Mesenteric fat pad (tissue), 1 donor: ENCODE measurements at places on chromosomes 1 and 21.

- no peak for DNase-seq
These were observed 204.4 kb upstream of the ESRRG start for GRCh38 chr1:216927633-216928032.

DNA sequence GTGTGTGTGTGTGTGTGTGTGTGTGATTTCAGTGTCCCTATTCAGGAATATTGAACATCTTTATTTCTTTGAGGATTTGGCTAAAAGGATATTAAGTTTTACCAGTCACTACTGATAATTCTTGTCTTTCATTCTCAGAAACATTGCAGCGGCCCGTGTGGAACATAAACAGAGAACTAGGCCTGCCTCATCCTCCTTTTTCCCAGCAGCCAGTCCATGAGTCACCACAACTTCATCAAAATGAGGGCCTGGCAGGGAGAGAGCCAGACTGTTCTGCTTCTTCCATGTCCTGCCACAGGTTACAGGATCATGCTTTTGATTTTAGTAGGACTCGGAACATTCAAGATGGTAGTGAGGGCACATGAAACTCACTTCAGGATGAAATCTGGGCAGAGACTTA is 50.7 kb downstream of the LRIG2 start:
- no peak for DNase-seq

DNA sequence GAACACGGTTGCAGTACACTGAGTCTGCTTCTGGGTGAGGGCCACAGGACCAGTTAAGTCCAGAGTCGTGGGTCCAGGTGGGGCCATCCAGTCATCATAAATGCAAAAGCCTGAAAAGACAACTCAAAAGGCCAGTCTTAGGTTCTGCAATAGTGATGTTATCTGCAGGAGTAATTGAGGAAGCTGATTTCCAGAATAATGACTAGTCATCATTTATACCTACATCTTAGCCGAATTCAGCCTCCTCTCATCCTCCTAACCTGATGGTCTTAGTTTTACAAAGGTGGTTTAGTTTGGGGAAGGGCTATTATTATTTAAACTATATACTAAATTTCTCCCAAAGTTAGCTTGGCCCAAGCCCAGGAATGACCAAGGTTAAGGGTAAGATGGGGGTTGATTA is 23.5 kb upstream of the SLC5A9 start:
- no peak for DNase-seq

DNA sequence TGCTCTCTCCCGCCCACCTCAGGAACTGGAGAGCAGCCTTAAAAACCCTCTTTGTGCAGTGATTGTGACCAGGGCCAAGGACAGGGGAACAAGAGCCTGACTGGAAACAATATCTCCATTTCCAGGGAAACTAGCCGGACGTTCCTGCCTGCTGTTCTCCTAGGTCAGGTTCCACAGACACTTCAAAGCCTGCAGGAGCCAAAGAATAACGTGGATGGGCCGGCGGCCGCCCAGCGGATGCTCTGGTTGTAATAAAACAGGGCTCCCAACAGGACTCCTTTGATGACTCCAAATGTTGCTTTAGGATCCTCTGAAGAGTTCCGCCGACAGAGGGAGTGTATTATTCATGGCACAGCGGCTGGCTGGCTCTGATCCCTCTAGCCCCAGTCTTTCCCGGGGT is 162.2 kb downstream of the PLXNA2 start:
- no peak for DNase-seq

- no peak for DNase-seq
These were observed 14.5 kb downstream of the RAB4A start for GRCh38 chr1:229285440-229285839.

GRCh38 chr1:16127676-16128337 is 28.1 kb downstream of the EPHA2 start:
- no peak for DNase-seq
